HAP-1 (cell line): ENCODE measurements at places on chromosomes 13 and 19.

- DNase-seq: no peak
Observed at GRCh38 chr13:20819715-20820114, 46.0 kb upstream of the EEF1AKMT1 start.

- no peak for DNase-seq
Observed at GRCh38 chr13:40985381-40986100, 33.6 kb downstream of the ELF1 start.

GRCh38 chr13:91934354-91934753 lies 535.9 kb downstream of the GPC5 start:
- no peak for DNase-seq

DNA sequence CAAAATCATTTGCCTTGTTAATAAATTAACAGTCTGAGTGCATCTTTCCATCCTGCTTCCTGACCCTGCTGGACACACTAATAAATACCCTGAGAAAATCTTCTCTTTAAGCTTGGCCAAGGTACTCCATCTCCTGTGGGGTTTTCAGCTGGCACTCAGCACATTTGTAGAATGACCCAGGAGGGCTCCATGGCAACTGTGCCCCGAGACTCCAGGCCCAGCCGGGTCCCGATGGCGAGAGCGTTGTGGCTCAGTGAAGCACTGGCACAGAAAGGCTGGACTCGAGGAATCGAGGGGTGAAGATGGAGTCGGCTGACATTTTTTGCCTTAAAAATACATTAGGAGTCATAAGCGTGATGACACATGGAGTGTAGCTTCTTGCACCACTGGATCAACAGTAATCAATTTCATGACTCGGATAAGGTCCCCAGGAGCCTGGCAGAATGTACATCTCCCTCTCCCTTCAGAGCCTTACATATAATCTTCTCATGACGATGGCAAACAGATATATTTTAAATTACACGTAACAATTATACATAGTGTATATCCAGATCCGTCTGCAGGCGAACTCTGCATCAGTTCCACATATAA lies 85.4 kb downstream of the SLC7A1 start:
- no peak for DNase-seq

DNA sequence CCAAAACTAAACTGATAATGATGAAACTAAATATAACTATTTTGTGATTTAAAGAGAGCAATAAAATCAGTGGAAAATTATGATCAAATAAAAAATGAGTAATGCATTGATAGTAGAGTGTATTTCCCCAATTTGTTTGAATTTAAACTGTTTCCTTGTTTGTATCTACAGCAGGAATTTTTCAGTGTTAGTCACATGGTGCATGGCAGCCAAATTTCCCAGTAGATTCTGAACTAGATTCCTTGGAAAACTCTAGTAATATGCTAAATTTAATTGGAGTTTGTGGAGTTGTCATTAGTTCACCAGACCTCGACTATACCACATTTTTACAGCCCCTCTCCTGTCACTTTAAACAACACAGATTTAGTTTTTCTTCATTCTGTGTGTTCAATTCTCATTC lies 156.2 kb downstream of the PCCA start:
- no peak for DNase-seq

- no peak for DNase-seq
Observed at GRCh38 chr19:6861683-6862286, 25.6 kb upstream of the ADGRE1 start.

- no peak for DNase-seq
Observed at GRCh38 chr13:102441085-102441484, 39.2 kb upstream of the FGF14 start.

DNA sequence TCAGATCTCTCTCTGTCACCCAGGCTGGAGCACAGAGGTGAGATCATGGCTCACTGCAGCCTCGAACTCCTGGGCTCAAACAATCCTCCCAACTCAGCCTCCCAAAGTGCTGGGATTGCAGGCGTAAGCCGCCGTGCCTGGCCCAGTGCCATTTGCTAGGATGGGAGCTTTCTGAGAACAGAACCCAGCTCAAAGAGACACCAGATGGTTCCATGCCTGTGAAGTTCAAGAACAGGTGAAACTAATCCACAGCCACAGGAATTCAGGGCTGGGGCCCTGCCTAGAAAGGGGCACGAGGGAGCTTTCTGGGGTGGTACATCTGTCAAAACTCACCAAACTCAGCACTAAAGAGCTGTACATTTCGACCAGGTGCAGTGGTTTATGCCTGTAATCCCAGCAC lies 4.2 kb downstream of the SLC7A9 start:
- DNase-seq: no peak

DNA sequence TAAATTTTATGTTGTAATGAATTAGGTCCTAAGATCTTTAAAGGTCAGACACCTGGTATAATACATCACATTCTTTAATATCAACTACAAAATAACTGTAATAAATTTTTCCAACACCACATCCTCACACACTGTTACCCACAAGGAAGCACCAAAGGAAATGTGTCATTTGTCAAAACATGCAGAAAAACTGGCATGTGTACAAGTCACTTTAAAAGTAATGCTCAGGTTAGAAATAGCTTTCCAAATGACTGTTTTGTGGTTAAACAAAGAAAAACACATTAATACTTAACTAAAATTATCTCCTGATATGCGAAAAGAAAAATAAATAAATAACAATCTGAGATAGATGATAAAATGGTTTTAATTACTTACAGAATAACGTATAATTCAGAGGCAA lies 74.7 kb downstream of the MZT1 start:
- DNase-seq: no peak
